Mesothelial cell of epicardium (in vitro differentiated cells): ENCODE measurements at places on chromosomes 5 and 9. TPM values are rescaled to one million over a fixed set of nuclear protein-coding genes. Genes with fewer than 3 reads are reported as not detected.
A peak's percentile ranks its signal among the peaks of the same experiment; 100 is the strongest.

- H3K36me3 ChIP-seq, result no peaks in the 10 kb centered on the region
- H3K27me3 ChIP-seq, result no peaks in the 10 kb centered on the region
- DNase-seq, result no peak
- no peak overlapping the region for H3K4me3 ChIP-seq
Measured at GRCh38 chr9:136242918-136243525, 2.6 kb downstream of the QSOX2 start.

DNA sequence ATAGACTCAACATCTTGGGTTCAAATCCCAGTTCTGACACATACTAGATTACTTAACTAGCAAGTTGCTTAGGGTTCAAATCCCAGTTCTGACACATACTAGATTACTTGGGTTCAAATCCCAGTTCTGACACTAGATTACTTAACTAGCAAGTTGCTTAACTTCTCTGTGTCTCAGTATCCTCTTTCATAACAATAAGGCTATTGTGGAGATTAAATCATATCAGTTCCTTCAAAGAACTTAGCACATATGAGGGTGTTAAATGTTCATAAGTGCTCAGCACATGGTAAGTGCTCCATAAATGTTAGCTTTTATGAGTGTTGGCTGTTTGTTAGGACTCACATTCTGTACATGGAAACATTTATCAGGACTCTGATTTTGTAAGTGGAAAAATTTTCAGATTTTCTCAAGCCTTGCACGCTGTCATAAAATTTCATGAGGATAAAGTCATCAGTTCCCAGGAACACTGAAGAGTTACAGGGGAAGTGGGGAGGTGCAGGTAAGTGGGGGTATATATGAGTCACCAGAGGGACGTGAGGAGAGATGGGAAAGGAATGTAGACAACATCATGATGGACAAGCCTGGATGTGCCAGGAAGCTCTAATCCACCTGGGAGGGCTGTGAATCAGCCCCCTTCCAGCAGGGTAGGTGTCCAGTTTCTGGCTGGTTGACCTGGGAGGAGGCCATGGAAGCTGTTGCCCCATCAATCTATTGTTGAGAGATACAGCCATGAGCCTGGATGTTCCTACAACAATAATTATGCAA is 532.2 kb upstream of the WWC1 start:
- no peak overlapping the region for H3K4me3 ChIP-seq
- no peak overlapping the region for H3K27ac ChIP-seq
- H3K36me3 ChIP-seq, result no peaks in the 10 kb centered on the region
- DNase-seq, result no peak
- peaks cover 16% of the 10 kb centered on the region for H3K4me1 ChIP-seq
- H3K27me3 ChIP-seq, result peaks cover 2% of the 10 kb centered on the region

- peaks cover 20% of the 10 kb centered on the region for H3K4me1 ChIP-seq
- no peak overlapping the region for H3K27ac ChIP-seq
- H3K4me3 ChIP-seq, result no peak overlapping the region
- peaks cover 52% of the 10 kb centered on the region for H3K36me3 ChIP-seq
Measured at GRCh38 chr5:122434205-122434970, 122.4 kb downstream of the SNCAIP start.

Gene RNF183
- 0.16 to 0.53 TPM (median 0.29 TPM) in 3 replicates for total RNA-seq

- H3K4me1 ChIP-seq, result peaks cover 22% of the 10 kb centered on the region
- no peak overlapping the region for H3K4me3 ChIP-seq
- H3K27me3 ChIP-seq, result no peaks in the 10 kb centered on the region
- H3K27ac ChIP-seq, result peak overlapping the region; percentile 51
- H3K36me3 ChIP-seq, result no peaks in the 10 kb centered on the region
- DNase-seq, result no peak
Measured at GRCh38 chr5:157607371-157608161, 32.0 kb upstream of the ADAM19 start.

- no peak for DNase-seq
- H3K36me3 ChIP-seq, result no peaks in the 10 kb centered on the region
- no peak overlapping the region for H3K4me3 ChIP-seq
- no peak overlapping the region for H3K27ac ChIP-seq
- no peaks in the 10 kb centered on the region for H3K27me3 ChIP-seq
- peaks cover 25% of the 10 kb centered on the region for H3K4me1 ChIP-seq
Measured at GRCh38 chr9:70533492-70533891, 119.0 kb upstream of the KLF9 start.

GRCh38 chr5:154189256-154189818 is 1.2 kb upstream of the GALNT10 start:
- no peaks in the 10 kb centered on the region for H3K36me3 ChIP-seq
- H3K4me3 ChIP-seq, result peak overlapping the region; percentile 78
- H3K27ac ChIP-seq, result no peak overlapping the region
- H3K4me1 ChIP-seq, result peaks cover 34% of the 10 kb centered on the region
- DNase-seq, result peak; percentile 41
- H3K27me3 ChIP-seq, result peaks cover 71% of the 10 kb centered on the region

Gene INSL6
- not detected in 3 replicates for total RNA-seq

GRCh38 chr9:37297592-37297991 is 124.9 kb upstream of the GRHPR start:
- H3K36me3 ChIP-seq, result no peaks in the 10 kb centered on the region
- H3K4me1 ChIP-seq, result peaks cover 17% of the 10 kb centered on the region
- no peaks in the 10 kb centered on the region for H3K27me3 ChIP-seq
- no peak overlapping the region for H3K27ac ChIP-seq

- H3K4me3 ChIP-seq, result no peak overlapping the region
- no peaks in the 10 kb centered on the region for H3K27me3 ChIP-seq
- H3K36me3 ChIP-seq, result no peaks in the 10 kb centered on the region
Measured at GRCh38 chr5:178433273-178433775, 156.9 kb downstream of the COL23A1 start.

Gene FAM221B
- total RNA-seq, result 0.07 TPM in 1 of 3 replicates, not detected in the others

DNA sequence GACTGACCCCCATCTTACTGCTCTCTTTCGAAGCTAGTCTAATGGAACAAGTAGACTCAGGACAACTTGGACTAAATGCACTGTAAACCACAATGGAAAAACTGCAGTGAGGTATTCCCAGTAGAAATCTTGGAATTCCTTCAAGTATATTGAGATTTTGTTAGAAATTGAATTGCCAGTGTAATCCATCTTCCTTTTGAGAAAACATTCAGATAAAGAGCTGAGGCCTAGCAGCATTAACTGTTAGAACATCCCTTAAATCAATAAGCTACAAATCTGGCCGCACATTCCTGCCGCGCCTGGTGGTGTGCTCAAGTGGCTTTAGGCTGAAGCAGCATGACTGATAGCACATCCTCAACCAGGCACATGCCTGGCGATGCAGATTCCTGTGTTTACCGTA is 29.3 kb downstream of the PPIC start:
- no peak overlapping the region for H3K4me3 ChIP-seq
- H3K27ac ChIP-seq, result peak overlapping the region; percentile 36

DNA sequence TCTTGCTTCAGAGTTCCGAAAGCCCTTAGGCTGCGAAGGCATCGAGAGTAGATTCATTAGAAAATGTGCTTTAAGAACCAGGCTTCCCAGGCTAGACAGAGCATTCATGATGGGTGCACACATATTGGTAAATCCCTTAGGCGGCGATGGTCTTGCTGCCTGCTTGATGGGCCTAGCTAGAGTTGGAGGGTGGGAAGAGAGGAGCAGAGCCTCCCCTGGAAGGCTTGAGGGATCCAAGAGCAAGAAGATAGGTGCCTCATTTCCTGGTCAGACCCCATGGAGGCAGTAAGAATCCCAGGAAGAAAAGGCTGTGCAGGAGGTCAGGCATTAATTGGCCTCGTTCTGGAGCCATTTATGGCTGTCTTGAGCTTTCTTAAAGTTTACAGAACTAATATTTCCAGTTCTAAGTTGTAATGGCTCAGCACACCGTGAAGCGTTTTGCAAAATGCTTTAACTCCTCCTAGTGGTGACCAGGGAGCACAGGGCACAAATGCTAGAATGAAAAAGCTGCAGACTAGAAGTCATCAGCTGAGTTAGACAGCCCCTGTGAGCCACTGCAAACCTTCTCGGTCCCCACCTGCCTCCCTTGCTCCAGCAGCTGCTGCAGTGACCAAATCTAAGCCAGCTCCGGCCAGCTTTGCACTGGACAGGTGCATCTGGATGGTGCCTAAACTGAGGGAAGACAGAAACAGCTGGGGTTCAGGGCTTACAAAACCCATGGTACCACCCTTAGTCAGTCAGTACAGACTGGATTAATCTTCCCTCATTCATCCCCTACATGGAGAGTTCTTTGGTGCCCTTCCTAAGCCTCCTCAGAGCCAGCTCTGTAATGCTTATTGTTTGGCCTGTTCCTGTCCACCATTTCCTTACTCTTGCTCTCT is 14.7 kb downstream of the SLC45A2 start:
- DNase-seq, result no peak
- no peaks in the 10 kb centered on the region for H3K36me3 ChIP-seq
- peaks cover 4% of the 10 kb centered on the region for H3K27me3 ChIP-seq
- peaks cover 7% of the 10 kb centered on the region for H3K4me1 ChIP-seq
- no peak overlapping the region for H3K27ac ChIP-seq

GRCh38 chr9:2043881-2044462 is 28.8 kb downstream of the SMARCA2 start:
- H3K27ac ChIP-seq, result peak overlapping the region; percentile 60
- DNase-seq, result no peak
- H3K27me3 ChIP-seq, result peaks cover 32% of the 10 kb centered on the region
- peaks cover 29% of the 10 kb centered on the region for H3K4me1 ChIP-seq

GRCh38 chr9:116491659-116492058 is 195.4 kb upstream of the TRIM32 start:
- no peak for DNase-seq
- H3K27me3 ChIP-seq, result no peaks in the 10 kb centered on the region
- H3K27ac ChIP-seq, result peak overlapping the region; percentile 24
- H3K36me3 ChIP-seq, result no peaks in the 10 kb centered on the region

- H3K4me3 ChIP-seq, result no peak overlapping the region
- H3K27ac ChIP-seq, result peak overlapping the region; percentile 48
- DNase-seq, result no peak
- peaks cover 6% of the 10 kb centered on the region for H3K4me1 ChIP-seq
Measured at GRCh38 chr5:143921525-143922311, 109.8 kb downstream of the HMHB1 start.

Gene GPRIN1
- total RNA-seq, result 1.0 to 1.3 TPM (median 1.1 TPM) in 3 replicates

- no peaks in the 10 kb centered on the region for H3K36me3 ChIP-seq
- DNase-seq, result no peak
- H3K4me3 ChIP-seq, result no peak overlapping the region
- no peaks in the 10 kb centered on the region for H3K4me1 ChIP-seq
- no peaks in the 10 kb centered on the region for H3K27me3 ChIP-seq
Measured at GRCh38 chr5:40991168-40991980, 79.8 kb downstream of the MROH2B start.
